ENCODE measurements at places on chromosomes 1 and 21.
A peak's percentile ranks its signal among the peaks of the same experiment; 100 is the strongest.

DNA sequence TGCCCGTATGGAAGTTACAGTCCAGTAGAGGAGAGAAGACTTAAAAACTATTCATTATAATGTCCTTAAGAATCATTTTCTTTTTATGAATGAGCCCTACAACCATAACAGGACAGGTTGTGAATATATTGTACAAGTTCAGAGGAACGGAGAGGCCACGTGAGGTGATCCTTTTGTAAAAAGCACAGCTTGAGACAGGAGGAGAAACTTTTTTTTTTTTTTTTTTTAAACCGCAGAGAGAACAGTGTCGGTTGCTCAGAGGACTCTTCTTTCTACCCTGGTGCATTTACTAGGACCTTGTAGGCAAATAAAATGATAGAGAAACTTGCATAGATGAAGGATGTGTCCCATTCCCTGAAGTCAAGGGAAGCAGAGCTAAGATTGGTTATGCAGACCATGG lies 32.1 kb downstream of the DYRK1A start:
- DNase-seq = no peak

GRCh38 chr1:42576935-42577334 lies 81.3 kb upstream of the PPIH start:
- no peak for DNase-seq

DNA sequence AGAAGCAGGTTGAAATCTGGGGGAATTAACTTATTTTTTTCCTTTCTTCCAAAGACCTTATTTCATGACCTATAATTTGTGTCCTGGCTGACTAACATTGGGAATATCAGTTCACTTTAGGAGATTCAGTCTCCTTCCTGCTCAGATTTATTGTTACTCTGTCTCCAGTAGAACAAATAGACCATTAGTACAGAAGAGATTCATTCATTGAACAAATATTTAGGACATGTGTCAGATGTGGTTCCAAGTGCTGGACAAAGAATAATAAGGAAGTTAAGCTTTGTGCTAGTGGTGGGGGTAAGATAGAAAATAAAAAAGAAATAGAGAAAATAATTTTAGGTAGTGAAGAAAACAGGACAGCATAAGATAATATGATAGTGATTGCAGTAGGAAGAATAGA lies 20.3 kb downstream of the ZMYM4 start:
- no peak for DNase-seq

- DNase-seq = no peak
These were observed 381.6 kb downstream of the SRGAP2C start for GRCh38 chr1:121566346-121566745.

GRCh38 chr1:245148069-245148468 lies 6.7 kb upstream of the KIF26B start:
- DNase-seq = no peak

DNA sequence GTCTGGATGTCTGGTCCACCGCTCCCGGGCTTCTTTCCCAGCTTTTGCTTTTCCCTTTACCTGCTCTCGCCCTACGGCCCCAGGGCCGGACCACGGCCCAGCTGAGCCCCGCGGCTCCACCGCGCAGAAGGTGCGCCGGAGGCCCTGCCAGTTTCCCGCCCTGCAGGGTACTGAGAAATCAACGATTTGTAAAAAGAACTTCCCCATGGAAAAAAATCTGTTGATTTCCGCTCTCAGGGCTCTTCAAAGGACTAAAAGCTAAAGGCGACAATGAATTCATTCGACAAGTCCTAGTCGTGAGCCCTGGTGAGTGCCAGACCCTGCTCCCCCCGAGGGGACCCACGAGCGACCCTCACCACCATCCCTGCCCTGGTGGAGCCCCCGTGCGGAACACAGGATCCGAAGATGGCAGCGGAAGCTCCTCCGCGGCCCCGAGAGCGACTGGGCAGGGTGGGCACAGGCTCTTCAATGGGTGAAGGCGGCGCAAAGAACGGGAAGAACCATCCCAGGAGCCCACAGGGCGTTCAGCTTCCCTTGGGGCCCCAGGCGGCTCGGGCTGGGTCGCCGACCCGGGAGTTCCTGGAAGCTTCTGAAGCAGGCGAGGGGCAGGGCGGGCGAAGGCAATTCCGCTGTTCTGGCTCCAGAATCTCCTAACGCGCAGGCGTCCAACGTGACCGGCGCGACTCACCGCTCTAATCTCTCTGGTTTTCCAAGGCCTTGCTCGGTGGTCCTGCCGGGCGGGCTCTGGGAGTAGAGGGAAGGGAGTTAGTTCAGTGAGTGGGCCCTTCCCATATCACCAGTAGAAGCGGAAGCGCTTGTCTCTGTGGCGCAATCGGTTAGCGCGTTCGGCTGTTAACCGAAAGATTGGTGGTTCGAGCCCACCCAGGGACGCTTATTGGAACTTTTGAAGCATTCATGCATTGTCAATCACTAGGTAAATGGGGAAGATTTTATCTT lies 6.6 kb upstream of the RNU1-2 start:
- DNase-seq = peak; percentile 28

DNA sequence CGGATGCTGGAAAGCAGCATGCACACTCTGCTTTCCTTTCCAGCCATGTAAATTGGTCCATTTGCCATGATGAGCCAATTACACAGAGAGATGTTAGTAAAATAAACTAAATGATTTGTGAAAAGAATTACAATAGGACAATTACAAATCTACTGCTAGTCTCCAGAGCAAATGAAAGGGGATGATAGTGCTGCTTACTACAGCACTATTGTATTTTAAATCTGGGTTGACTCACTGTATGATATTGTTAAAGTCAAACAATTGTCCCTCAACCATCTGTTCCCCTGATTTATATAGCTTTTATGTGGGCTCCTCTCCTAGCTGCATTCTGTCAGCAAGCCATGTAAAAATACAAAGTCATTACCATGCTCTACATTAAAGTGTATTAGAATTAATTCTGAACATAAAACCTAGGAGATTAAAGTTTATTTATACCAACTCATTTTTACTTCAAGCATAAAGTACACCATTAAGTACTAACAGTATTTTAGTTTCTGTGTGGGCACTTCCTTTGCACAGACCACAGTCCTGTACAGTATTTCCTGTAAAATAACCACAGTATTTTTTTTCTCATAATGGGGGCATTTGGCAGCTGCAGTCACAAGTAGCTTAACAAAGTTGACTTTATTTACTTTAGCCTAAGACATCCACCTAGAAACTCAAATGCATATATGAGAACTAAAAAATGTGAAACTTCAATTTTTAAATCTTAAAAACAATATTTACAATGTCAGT lies 135.8 kb downstream of the VAV3 start:
- no peak for DNase-seq

GRCh38 chr1:7369866-7370265 lies 401.2 kb upstream of the VAMP3 start:
- no peak for DNase-seq

DNA sequence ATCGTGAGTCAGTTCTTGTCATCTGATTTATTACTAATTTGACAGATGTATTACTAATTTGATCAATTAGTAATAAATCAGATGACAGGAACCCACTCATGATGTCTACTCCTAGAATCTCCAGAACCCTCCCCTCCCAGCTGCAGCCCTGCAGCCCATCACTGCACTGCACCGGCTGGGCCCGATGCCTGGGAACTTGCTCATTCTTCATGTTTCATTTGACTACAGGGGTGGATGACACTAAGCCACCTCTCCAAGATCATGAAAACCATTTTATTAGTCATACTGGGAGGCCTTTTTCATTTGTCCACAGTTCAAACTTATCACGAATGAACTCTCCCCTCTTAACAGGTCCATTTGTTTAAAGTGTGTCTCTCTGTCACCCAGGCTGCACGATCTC lies 41.0 kb downstream of the KCNH1 start:
- no peak for DNase-seq

DNA sequence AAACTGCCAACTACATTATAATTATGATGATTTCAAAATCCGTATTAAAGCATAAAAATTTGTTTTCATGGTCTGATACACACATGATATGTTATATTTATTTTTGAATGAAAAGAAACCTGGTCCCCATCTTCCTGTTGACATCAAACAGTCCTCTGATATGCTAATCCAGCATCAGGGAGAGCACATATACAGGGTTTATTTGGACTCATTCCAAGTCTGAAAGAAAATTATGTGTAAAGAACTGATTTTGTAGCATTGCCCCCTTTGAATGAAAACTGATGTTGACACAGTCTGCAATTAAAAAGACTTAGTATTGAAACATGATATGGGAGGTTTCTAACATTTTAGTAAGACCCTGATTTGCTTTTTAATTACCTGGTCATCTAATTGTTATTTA lies 119.4 kb downstream of the NEK7 start:
- no peak for DNase-seq

- DNase-seq = peak; percentile 63
These were observed 22.7 kb upstream of the IFNGR2 start for GRCh38 chr21:33380483-33380998.

DNA sequence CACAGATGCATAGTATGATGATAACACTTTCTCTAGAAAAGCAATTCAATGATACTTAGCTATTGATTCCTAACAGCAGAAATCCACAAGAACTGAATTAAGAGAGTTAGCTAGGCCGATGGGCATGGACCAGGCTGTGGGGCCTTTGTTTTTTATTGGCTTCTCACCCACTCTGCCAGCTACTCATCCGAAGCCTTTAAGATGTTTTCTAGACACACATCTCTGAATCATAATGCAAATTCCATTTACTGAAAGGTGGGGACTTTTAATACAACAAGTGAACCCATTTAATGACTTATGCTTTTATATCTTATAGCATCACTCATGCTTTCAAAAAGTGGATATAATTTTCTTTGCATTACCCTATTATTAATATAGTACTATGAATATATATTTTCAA lies 170.2 kb downstream of the RUNX1 start:
- DNase-seq = no peak
